NCI-H748 treated with DMSO at 0.1 percent for 48 hours (cell line): ENCODE measurements at places on chromosomes 5 and 9.

GRCh38 chr9:134614256-134614655 is 27.3 kb upstream of the COL5A1 start:
- DNase-seq: no peak

DNA sequence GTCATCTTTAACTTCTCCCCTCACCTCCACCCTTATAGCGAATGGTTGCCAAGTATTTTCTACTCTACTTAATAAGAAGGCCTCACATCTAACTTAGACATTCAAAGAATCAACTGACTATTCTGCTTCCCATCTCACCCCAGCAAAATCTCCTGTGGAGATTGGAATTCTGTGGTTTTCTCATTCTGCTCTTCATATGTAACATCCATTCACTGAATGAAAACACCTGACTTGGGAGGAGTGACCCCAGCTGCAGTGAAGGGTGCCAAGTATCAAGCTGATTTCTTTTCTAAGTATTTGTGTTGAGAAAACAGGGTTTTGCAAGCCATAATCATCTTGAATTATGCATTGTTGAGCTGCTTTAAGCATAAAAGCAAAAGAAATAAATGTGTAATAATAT is 42.5 kb upstream of the TAF1L start:
- DNase-seq: no peak

DNA sequence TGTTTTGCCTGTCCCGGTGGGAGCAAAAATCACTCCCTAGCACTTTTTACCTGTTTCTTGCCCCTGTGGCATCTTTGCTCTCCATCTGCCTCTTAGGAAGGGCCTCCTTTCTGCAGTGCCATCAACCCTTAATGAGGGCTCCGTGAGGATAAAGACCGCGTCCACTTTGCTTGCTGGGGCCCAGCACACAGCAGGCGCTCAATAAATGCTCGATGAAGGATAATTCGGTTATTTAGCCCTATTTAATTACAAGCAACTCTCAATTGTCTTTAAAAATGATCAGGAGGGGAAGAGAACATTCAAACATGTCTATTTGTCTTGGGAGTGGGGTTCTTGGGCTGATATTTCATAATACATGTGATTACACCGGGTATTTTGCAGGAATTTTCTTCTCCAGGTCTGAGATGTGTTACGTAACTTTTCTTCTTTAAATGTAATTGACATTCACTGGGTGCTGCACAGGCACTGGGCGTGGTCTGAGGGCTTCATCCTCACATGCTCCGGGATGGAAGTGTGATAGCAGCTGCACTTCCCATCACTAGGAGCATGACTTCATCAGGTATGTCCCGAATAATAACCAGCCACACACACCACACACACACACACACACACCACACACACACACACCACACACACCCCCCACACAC is 19.8 kb upstream of the NTNG2 start:
- DNase-seq: no peak

GRCh38 chr9:80305136-80305535 is 733.4 kb downstream of the TLE4 start:
- DNase-seq: no peak

DNA sequence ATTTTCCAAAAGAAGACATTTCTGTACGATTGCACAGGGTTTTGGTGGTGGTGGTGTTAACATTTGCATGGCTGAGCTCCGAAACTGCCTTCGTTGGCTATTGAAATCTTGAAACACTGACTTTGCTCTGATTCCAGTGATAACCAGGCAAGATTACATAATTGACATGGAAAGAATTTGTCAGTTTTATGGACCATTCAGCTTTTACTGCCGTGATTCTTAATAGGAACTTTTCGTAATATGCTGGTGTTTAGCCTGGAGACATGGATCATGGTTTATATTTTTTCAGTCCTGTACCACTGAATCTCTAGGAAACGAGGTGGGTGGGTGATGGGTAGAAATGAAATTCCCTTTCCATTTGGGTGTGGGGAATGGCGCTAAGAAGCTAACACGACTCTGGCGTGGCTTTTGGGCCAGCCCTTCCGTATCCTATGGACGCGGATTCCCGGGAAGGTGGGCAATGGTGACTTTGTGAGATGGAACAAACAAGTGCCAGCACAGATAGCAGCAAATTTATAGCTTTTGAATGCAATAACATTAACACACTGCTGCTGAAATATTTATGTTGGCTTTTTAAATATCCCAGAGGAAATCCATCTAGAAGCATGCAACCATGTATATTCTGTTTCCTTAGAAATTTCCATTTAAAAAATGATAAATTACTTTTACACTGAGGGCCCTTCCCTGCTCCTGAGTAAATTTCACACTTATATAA is 36.8 kb downstream of the LIX1 start:
- DNase-seq: no peak

GRCh38 chr5:165622864-165623536 is 2117.6 kb downstream of the MAT2B start:
- no peak for DNase-seq

DNA sequence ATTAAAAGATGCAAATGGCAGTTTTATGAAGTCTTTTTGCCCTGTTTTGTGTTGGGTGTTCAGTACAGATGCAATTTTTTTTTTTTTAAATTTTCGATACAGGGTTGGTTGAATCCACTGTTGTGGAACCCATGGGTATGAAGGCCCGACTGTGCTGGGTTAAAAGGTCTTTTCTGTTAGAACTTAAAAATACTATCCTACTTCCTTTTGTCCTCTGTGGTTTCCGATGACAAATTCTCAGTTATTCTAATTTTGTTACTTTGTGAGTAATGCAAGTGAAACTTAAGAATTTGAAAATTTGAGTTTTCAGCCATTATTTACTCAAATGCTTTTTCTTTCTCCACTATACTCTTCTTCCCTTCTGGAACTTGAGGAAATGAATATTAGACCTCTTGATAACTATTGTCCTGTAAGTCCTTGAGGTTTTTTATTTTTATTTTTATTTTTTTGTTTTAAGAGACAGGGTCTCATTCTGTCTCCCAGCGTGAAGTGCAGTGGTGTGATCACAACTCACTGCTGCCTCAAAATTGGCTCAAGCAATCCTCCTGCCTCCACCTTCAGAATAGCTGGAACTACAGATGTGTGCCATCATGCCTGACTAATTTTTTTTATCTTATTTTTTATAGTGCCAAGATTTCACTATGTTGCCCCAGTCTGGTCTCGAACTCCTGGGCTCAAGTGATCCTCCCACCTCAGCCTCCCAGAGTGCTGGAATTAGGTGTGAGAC is 67.5 kb downstream of the ZCCHC7 start:
- DNase-seq: no peak

DNA sequence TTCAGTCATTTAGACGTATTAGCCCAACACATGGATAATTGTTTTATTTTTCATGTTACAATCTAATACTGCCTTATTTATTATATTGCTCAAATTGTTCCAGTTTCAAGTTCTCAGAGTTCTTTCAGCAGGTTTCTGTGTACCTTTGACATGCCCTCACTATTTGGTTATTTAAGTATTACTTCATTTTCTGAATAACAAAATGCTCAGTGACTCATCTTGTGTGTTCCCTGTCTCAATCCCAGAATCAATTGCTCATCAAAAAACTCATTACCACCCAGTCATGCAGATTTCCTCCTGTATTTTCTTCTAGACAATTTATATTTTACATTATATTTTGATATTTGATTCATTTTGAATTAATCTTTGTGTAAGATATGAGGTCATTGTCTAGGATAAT is 562.6 kb downstream of the ANXA1 start:
- DNase-seq: no peak

DNA sequence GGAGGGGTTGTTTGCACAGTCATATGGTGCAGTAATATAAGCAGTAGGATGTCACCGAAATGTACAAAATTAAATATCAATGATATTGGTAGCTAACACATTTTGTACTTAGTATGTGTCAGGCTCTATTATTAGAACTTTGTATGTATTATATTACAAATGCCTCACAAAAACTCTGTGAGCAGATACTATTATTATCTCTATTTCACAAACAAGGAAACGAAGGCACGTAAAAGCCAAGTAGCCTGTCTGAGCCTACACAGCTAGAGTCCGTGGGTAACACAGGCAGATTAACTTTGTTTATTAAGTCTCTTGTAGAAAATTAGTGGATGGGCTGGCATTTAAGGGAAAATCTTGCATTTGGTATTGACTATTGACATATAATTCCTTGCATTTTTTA is 284.3 kb upstream of the DAB2 start:
- DNase-seq: no peak

DNA sequence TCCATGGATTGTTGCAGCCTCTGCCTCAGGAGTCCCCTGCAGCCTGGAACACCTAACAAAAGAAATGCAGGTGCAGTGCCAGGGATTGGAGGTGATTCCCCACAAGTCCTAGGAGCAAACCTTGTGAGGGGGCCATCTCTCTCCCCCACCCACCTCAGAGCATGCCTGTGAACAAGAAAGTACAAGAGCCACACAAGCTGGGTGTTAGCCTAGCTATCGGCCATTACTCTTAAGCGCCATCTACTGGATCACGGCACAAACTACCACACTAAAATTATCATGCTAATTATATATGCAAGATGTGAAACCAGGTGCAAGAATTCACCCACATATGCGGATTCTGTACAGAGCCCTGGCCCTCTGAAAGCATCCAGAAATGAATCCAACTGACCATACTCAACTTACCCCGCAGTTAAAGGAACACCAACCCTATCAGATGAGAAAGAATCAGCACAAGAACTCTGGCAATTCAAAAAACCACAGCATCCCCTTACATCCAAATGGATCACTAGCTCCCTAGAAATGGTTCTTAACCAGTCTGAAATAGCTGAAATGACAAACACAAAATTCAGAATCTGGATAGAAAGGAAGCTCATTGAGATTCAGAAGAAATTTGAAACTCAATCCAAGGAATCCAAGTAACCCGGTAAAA is 16.5 kb upstream of the PRSS3 start:
- DNase-seq: peak; percentile 64

- no peak for DNase-seq
Observed at GRCh38 chr5:150559088-150559487, 51.2 kb downstream of the NDST1 start.

- DNase-seq: no peak
Observed at GRCh38 chr9:75148561-75148960, 60.2 kb downstream of the OSTF1 start.

GRCh38 chr9:5850724-5851122 is 17.8 kb upstream of the ERMP1 start:
- no peak for DNase-seq

- no peak for DNase-seq
Observed at GRCh38 chr5:137594717-137595116, 95.6 kb upstream of the SPOCK1 start.

GRCh38 chr5:19734776-19735175 is 253.2 kb downstream of the CDH18 start:
- DNase-seq: no peak

DNA sequence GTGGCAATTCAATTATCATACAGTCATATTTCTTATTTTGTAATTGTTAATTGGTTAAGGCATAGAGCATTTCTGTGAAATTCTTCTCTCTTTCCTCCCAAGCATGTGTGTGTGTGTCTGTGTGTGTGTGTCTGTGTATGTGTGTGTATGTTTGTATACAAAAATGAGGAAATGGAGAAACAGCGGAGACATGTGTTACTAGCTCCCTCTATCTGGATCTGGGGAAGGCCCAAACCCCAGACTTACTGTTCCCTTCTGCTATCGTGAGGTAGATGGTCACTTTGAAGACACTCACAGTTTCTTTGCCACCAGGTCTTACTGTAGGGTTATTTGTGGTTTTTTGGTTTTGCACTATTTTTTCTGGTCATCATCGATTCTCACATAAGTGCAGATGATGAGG is 11.4 kb upstream of the C5orf63 start:
- no peak for DNase-seq

- DNase-seq: no peak
Observed at GRCh38 chr5:128965638-128966302, 482 bp downstream of the SLC27A6 start.

DNA sequence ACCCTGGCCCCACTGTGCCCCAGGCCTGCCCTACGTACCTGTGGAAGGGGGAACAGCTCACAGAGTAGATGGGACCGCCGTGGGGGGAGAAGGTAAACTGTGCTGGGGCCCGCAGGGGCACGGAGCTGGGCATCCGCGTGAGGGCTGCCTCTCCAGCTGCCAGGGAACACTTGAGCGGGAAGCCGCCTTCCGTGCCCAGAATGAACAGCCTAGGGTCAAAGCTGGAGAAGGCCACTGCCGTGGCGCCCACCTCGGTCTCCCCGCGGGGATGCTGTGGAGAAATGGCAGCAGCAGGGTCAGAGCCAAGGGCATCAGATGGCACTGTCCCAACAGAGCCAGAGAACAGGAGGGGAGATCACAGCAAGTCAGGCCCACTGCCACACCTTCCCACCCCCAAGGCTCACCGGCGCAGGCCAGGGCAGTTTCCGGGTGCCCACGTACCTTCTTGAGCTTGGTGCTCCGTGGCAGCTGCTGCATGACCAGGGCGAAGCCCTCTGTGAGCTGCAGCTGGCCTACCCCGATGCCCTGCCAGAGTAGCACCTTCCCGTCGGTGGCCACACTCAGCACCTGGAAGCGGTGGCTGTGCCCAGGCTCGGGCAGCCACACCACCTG is 21.9 kb downstream of the DYNC2I2 start:
- no peak for DNase-seq

DNA sequence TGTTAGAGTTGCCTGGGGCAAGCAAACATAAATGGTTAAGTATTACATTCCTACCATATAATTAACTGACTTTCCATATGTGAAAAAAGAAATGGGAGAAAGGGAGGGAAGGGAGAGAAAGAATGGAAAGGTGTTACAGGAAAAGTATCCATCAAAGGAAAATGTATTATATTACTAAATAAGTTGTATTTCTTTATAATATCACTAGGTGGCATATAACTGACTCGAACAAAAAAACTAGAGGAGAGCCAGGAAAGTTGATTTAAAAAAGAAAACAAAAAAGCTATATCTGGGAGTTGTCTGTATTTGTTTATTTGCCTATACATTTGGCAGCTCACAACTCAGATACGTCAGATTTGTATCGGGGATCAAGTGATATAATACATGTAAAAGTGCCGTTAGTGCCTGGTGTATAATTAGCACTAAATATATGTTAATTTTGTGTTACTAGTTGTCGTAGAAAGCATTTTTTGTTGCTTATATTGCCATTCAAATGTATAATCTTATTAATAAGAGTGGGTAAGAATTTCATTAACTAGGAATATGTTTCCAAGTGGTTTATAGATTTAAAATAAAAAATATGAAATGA is 59.6 kb upstream of the ADAMTS19 start:
- DNase-seq: no peak

DNA sequence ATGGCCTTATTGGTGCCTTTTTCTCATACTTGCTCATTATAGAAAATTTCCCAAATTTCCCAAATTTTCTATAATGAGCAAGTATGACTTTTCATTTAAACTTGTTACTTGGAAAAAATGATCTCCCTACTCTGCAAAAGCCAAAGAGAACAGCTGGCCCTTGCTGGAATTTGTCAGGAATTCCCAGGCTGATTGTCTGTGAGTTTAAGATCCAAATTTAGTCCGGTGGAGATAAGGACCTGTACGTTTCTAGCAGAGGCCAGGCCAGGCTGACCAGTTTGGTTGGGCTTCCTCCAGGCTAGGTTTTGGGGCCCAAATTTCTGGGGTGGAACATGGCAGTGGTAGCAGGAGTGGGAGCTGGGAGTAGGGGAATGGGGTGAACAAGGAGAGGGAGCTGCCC is 51.9 kb downstream of the NEURL1B start:
- DNase-seq: no peak
